Panc1 (cell line): ENCODE measurements at places on chromosomes 3 and 15. TPM values are rescaled to one million over a fixed set of nuclear protein-coding genes. Genes with fewer than 3 reads are reported as not detected.

The MYH15 gene
- total RNA-seq = 1.2 TPM

The TMEM40 gene
- total RNA-seq = 1.3 TPM

The IL20RB gene
- 1.7 TPM for total RNA-seq

The CHRNB4 gene
- total RNA-seq = not detected

The REC114 gene
- not detected for total RNA-seq

The CYP19A1 gene
- not detected for total RNA-seq

The MST1 gene
- 14.0 TPM for total RNA-seq

The SLC9A9 gene
- total RNA-seq = not detected

The FRMD5 gene
- 18.3 TPM for total RNA-seq

The SKOR1 gene
- 0.21 TPM for total RNA-seq

The IQCF5 gene
- total RNA-seq = not detected

The GRAMD1C gene
- 3.9 TPM for total RNA-seq

The AADACL2 gene
- total RNA-seq = not detected

The TMEM207 gene
- total RNA-seq = not detected

The MORC1 gene
- not detected for total RNA-seq

The WDR72 gene
- total RNA-seq = 0.03 TPM

The FMN1 gene
- 3.9 TPM for total RNA-seq

The PRSS50 gene
- 0.13 TPM for total RNA-seq

The ANKRD63 gene
- 0.72 TPM for total RNA-seq

The ZDHHC23 gene
- 23.6 TPM for total RNA-seq

The ACP3 gene
- not detected for total RNA-seq

The SLC35A5 gene
- total RNA-seq = 37.8 TPM

The TMED3 gene
- 137 TPM for total RNA-seq

The MEGF11 gene
- total RNA-seq = 0.95 TPM

The PRRT3 gene
- total RNA-seq = 1.1 TPM

The TGM4 gene
- total RNA-seq = 0.46 TPM

The LNP1 gene
- 1.8 TPM for total RNA-seq

The ZKSCAN7 gene
- not detected for total RNA-seq

The VWA5B2 gene
- 0.28 TPM for total RNA-seq

The ARHGAP31 gene
- 7.6 TPM for total RNA-seq

The LDHAL6B gene
- not detected for total RNA-seq

The SLC35G2 gene
- 15.0 TPM for total RNA-seq

The MUSTN1 gene
- 0.49 TPM for total RNA-seq

The CNTN4 gene
- not detected for total RNA-seq

The RHCG gene
- total RNA-seq = 3.0 TPM

The ECE2 gene
- not detected for total RNA-seq

The TRH gene
- not detected for total RNA-seq

The COL7A1 gene
- total RNA-seq = 40.0 TPM

The CHDH gene
- total RNA-seq = 24.1 TPM

The RPP25 gene
- 40.1 TPM for total RNA-seq

The GOLGA8S gene
- total RNA-seq = 0.15 TPM

The ZNF620 gene
- total RNA-seq = 1.3 TPM

The SH2D7 gene
- total RNA-seq = not detected

The SPATA12 gene
- 0.10 TPM for total RNA-seq

The SELENOK gene
- total RNA-seq = 16.3 TPM

The MASP1 gene
- not detected for total RNA-seq

The PIERCE2 gene
- 2.8 TPM for total RNA-seq

The GOLGA6L7 gene
- not detected for total RNA-seq

The HYAL3 gene
- 3.9 TPM for total RNA-seq
